Glomerular endothelial cell (primary cell): ENCODE measurements at places on chromosomes 11 and 22. TPM values are rescaled to one million over a fixed set of nuclear protein-coding genes. Genes with fewer than 3 reads are reported as not detected.

DNA sequence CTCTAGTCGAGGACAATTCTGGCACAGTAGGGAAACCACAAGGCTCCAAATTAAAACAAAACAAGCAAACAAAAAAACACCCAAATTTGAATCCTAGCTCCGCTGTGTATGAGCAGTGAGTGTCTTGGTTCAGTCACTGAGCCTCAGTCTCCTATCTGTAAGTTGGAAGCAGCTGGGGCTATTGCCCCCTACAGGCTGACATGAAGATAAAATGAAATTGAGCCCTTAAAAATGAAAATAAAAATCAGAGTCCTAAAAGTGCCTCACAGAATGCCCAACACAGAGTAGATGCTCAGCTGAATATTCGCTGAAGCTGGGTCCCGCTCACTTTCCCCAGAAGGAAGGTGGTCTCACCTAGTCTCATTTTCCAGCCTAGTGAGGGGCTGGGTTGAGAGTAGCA, 65.2 kb downstream of the PDE2A start:
- no peak for DNase-seq

DNA sequence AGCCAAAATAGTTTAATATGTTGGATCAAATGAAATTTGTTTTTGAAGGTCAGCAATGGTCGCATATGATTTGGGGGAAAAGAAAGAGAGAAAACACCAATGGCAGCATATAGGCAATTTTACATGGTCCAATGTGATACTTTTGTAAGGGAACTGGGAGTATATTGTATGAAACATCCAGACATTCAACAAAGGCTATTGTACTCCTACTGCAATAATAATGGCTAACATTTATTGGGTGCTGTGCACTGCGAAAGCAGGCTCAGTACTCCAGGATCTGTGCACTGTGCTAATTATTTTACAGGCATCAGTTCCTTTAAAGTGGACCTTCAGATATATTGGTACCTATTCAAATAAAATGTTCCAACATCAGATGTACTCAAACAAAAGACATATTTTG, 5.9 kb upstream of the OR10V1 start:
- no peak for DNase-seq

- no peak for DNase-seq
Measured at GRCh38 chr11:64729851-64730382, 6.9 kb upstream of the NRXN2 start.

DNA sequence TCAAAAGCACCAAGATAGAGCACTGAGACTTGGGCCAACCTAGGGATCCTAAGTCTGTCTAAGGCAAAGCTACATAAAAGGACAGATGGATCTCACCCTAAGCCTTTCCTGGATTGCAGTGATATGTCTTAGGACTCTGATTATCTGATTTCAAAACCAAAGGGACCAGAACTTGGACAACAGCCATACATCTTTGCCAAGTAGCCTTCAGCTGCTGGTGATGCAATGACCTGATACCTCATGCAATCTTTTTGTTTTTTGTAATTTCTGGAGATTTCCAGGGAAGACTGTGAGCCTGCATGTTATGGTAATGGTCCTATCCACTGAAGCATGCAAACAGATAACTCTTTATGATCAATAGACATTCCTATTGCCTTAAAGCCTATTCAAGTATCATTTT, 230.4 kb upstream of the MTNR1B start:
- no peak for DNase-seq

DNA sequence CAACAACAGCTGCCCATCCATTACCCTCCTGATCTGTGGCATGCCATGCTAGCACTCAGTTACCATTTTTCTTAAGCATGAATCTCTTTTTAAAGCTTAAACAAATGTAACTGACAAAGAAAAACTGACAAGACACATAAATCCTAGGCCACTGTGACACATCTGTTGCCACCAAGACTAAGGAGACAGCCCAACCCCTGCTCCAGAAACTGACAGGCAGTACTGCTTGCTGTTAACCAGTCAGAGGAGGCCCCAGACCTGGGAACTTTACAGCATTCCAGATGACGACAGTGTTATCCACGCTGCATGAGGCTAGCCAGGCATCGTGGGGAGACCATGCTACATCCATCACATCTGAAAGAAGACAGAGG, 33.8 kb downstream of the HIRA start:
- no peak for DNase-seq

GRCh38 chr22:34587357-34588356, 478.3 kb upstream of the ISX start:
- no peak for DNase-seq

DNA sequence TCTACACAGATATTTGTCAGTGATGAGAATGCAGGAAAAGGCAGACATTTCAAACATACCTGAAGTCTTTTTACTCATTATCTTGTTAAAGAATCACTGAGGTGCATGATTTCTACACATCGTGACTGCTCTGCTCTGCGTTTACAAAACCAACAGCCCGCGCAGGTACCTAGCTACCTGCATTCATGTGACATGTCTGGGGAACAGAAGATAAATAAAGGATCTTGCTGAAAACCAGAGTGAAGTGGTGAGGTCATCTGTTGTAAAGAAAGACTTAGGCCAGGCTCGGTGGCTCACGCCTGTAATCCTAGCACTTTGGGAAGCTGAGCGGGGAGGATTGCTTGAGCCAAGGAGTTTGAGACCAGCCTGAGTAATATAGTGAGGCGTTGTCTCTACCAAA, 15.7 kb downstream of the ASPHD2 start:
- DNase-seq = no peak

DNA sequence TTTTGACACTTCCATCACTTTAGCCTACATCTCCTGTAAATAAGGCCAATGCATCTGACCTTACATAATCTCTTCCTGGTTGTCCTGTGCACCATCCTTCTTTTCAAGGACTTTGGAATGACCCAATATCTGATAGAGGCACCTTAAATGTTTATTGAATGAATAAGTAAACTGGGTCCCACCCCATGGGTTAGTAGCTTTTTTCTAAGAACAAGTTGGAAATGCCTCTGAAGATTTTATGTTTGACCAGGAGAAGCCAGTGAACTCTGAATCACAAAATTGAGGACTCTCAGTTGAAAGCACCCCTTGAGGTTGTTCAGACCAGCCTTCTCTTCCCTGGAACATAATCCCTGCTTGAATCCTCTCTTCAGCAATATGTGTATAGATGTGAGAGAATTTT, 1.4 kb downstream of the RNF185 start:
- DNase-seq = no peak

DNA sequence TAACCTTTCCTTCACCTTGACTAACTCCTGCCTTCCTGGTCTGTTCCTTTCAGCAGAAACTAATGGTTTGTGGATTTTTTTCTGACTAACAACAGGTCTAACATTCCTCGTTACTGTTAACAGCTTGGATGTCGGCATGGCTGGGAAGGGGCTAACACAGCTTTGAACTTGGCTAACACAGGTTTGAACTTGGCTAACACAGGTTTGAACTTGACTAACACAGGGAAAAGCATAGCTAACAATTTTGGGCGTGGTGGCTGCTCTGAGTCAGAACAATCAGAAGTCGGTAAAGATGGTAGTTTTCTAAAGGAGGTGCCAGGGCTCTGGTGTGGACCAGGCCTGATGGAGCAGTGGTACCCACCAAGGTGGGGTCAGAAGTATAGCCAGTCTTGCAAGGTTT, 16.1 kb downstream of the MIAT start:
- no peak for DNase-seq

- DNase-seq = no peak
Measured at GRCh38 chr22:50696251-50696798, 23.7 kb downstream of the SHANK3 start.

DNA sequence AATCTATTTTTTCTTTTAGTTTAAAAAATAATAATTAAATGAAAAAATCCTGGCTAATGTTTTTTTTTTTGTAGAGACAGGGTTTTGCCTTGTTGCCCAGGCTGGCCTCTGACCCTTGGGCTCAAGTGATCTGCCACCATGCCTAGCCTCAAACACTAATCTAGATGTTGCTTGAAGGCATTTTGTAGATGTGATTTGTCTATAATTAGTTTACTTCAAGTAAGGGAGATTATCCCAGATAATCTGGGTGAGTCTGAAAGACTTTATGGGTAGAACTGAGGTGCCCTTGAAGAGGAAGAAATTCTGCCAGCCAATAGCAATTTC, 38.6 kb upstream of the RBFOX2 start:
- no peak for DNase-seq

DNA sequence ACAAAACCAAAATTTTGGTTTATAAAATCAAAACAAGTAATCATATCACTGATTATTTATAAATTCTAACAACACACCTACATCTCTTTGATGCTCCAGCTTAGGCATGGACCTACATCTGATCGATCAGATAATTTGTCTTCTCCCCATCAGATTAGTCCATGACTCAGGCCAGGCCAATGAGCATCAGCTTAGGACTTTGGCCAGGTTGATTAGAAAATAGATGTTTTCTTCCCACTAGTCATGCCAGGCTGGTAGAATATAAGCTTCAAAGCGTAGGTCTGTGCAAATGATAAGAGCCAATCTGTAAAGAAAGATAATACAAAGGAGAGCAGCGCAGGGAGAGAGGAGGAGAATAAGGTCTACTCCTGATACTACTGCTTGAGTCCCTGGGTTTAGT, 1487.9 kb downstream of the FAM181B start:
- DNase-seq = no peak

- DNase-seq = no peak
Measured at GRCh38 chr22:21028277-21029251, 3.8 kb downstream of the SLC7A4 start.

- DNase-seq = no peak
Measured at GRCh38 chr11:3786781-3787428, 10.4 kb downstream of the NUP98 start.

The KCNJ11 gene
- total RNA-seq = 1.0 TPM in 1 of 2 replicates, not detected in the other

The GLB1L3 gene
- total RNA-seq = not detected in 2 replicates

The HOATZ gene
- total RNA-seq = not detected in 2 replicates

The SCT gene
- total RNA-seq = not detected in 2 replicates

The SMTNL1 gene
- not detected in 2 replicates for total RNA-seq

The MAPK8IP2 gene
- total RNA-seq = 0.29 and 0.58 TPM in 2 replicates

The RSF1 gene
- 30.2 and 50.9 TPM in 2 replicates for total RNA-seq

The KCNJ1 gene
- total RNA-seq = 0.05 TPM in 1 of 2 replicates, not detected in the other
